ENCODE measurements at places on chromosomes 2 and 18. TPM values are rescaled to one million over a fixed set of nuclear protein-coding genes. Genes with fewer than 3 reads are reported as not detected.

DNA sequence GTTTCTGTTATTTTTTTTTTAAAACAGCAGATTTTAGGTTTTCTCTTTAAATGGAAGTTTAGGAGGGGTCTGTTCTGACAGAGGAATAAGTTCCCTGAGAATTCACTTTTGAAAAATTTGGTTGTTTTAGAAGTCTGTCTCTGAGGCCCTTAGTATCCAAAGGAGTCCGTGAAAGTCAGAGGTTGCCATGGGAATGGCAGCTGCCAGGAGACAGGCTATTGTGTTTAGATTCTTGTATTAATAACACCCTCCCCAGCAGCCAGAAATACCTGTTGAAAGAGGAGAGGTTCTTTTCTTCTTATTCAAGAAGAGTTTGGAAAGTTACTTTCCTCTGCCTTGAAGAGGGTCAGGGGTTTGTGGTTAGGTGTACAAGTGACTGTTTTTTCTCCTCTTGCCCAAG, 29.5 kb downstream of the TNP1 start:
- no peak for DNase-seq

DNA sequence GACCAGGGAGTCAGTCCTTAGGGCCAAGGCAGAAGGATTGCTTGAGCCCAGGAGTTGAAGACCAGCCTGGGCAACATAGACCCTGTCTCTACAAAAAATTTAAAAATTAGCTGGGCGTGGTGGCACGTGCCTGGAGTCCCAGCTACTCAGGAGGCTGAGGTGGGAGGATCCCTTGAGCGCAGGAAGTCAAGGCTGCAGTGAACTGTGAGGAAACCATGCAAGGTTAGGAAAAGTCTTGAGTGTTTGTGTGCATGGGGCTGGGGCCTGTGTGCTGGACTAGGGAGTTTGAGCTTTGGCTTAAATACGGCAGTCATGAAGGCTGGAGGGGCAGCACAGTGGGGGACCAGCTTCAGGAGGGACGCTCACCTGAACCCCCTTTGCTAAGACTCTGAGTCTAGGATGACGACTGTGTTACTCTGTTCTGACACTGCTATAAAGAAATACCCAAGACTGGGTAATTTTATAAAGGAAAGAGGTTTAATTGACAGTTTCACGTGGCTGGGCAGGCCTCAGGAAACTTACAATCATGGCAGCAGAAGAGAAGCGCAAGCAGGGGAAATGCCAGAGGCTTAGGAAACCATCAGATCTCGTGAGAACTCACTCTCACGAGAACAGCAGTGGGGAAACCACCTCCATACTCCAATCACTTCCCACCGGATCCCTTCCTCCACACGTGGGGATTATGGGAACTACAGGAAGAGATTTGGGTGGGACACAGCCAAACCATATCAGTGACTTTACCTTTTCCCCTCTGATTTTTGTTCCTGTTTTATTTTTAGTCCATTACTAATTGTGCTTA, 39.4 kb downstream of the GORASP2 start:
- DNase-seq = no peak

- DNase-seq = no peak
Observed at GRCh38 chr18:44765456-44765855, 84.8 kb downstream of the SETBP1 start.

DNA sequence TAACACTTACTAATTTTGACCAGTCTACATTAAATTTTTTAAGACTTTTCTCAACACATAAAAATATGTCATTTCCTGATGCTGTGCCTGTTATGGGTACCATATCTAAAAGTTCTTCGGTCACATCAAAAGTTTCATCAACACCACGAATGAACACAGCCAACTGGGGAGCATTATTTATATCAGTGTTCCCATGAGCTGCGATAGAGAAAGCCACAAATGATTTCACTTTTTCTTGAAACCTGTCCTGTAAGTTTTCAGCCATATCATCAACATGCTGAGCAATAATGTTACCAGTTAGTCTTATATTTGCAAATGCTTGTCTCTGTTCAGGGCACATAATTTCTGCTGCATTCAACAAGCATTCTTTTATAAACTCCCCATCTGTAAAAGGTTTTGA, 30.4 kb upstream of the NCL start:
- DNase-seq = no peak

The POMC gene
- 3.2 TPM for total RNA-seq

DNA sequence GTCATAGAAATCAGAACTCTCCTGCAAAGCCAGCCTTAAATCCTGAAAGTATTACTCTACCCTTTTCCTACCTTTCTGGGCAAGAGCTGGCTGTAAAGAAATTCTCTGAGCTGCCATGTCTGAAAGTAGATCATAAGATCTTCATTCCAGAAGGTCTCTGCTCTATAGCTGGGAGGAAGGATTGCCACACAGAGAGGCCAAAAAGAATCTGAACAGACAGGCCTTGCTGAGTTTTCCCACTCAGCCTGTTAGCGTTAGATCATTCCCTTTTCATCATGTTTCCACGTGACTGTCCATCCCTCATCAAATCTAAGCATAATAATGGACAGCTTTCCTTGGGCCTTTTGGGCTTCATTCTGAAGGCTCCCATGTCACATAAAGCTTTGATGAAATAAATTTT, 43.2 kb upstream of the FHL2 start:
- DNase-seq = no peak

The DSC2 gene
- not detected for total RNA-seq

DNA sequence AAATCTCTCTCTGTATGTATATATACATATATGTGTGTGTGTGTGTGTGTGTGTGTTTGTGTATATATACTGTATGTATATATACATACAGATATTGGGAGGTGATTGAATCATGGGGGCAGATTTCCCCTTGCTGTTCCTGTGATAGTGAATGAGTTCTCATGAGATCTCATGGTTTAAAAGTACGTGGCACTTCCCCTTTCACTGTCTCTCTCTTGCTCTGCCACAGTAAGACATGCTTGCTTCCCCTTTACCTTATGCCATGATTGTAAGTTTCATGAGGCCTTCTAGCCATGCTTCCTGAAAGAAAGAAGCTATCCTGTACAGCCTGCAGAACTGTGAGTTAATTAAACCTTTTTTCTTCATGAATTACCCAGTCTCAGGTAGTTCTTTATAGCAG, 18.8 kb upstream of the CCDC195 start:
- no peak for DNase-seq

- DNase-seq = no peak
Observed at GRCh38 chr2:33210626-33211025, 263.9 kb downstream of the LTBP1 start.

- DNase-seq = no peak
Observed at GRCh38 chr2:64168756-64169155, 24.5 kb upstream of the PELI1 start.

DNA sequence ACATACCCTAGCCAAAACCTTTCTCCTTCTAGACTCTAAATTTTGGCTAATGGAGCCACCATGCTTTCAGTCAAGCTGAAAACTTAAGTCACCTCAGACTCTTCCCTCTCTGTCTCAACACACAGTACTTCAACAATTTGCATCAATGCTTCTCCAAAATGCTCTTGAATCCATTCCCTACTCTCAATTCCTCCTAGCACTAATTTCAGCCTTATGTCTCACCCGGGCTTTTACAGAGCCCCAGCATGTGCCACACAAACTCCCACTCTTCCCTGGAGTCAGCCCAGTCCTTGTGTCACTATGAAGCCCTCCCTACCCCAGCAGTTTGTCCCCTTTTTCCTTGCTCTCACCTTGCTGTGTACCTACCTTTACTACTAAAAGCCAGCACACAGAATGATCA, 38.7 kb downstream of the AAK1 start:
- DNase-seq = no peak

DNA sequence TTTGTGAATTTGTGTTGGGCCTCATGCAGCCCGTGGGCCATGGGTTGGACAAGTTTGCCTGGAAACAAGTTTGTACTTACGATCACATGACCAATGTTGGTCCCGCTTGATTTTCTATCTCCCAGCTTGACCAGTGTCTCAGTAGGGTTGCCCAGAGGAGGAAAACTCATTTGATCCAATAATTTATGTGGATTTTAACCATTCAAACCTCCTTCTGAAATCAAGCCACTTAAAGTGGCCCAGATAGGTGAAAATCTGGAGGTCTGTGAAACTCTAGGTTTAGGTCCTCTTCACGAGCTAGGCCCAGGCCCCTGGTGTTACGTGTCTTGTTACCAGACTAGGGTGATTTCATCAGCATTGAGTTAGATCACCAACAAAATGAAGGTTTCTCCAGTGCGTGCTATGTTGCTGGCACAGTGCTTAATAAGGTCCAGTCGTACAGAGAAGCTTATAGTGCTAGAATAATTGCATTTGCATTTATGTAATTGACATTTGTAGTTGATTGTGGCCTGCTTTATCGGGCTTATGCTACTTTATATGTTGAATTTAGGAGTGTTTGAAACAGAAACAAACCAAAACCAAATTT, 4.4 kb downstream of the ACTR2 start:
- DNase-seq = no peak

DNA sequence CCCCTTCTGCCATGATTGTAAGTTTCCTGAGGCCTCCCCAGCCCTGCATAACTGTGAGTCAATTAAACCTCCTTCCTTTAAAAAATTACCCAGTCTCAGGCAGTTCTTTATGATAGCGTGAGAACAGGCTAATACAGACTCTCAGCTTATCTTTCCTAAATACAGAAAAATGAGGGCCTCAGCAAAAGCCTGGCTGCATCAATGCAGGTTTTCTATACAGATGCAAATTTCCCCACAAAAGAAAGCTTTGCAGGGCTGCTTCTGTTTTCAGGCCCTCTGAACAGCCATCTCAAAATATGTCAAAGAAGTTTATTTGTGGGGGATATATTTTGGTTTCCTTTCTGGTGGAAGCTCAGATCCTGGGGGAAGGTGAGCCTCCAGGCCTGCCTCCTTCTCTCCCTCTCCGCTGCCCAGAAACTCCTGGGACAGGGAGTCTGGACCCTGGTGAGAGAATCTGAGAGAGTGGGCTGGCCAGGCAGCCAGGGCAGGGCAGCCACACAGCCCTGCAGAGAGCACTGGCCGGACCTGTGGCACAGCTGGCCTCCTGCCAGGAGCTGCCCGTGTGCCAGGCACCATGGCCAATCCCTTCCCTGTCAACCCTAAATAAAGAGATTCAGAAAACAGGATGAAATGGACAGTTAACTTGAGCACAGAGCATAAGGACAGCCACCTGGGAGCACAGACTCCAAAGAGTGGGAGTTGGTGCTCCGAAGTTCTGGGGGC, 21.6 kb upstream of the AGXT start:
- DNase-seq = no peak

- DNase-seq = no peak
Observed at GRCh38 chr2:185618625-185619024, 120.0 kb upstream of the FSIP2 start.

- no peak for DNase-seq
Observed at GRCh38 chr2:113284476-113284875, 5.8 kb upstream of the PAX8 start.

The IL36RN gene
- total RNA-seq = not detected

- no peak for DNase-seq
Observed at GRCh38 chr2:226791056-226791486, 8.5 kb downstream of the IRS1 start.

DNA sequence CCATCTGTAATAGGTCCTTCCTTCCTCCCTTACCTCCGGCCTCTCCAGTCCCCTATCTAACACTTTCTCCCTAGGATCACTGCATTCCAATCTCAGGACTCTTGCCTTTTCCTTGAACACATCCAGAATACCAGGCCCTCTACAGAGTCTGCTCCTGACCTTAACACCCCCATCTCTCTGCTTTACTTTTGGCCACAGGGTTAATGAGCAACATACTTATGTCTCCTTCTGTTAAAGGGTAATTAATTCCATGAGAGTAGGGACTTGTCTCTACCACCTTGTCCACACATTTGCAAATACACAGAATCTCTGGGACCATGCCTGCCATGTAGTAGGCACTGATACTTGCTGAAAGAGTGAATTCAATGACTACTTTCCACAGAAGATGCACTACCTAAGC, 94.9 kb downstream of the COBLL1 start:
- DNase-seq = no peak

GRCh38 chr2:240234503-240234951, 94.1 kb upstream of the OTOS start:
- DNase-seq = no peak

GRCh38 chr2:109370399-109371035, 241.5 kb downstream of the SH3RF3 start:
- no peak for DNase-seq

DNA sequence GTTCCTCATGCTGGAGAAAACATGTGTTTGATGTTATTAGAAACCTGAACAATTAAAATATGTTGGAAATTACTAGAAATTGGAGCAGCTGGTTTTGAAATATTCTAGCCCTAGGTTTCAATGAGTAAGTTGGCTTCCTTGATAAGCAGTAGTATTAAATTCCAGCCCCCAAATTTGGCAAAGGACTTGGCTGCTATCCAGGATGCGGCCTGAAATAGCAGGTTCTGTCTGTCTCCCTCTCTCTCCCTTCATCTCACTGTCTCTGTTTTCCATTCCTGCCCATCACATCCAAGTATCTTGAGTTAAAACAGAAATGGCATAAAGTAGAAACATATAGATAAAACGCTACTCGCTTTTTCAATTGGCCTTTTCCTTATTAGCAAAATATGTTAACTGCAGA, 20.9 kb upstream of the GPR45 start:
- DNase-seq = no peak

DNA sequence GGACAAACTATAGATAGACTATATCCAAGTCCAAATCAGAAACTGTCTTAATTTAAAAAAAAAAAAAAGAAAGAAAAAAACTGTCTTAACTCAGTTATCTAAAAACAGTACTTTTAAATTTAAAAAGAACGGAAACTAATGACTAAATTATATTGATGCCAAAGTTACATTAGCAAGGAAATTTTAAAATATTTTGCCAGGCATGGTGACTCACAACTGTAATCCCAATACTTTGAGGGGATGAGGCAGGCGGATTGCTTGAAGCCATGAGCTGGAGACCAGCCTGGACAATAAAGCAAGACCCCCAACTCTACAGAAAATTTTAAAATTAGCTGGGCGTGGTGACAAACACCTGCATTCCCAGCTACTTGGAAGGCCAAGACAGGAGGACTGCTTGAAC, 30.9 kb downstream of the MEMO1 start:
- no peak for DNase-seq

- no peak for DNase-seq
Observed at GRCh38 chr2:66771359-66771976, 336.5 kb downstream of the MEIS1 start.

GRCh38 chr2:88016960-88017779, 823 bp upstream of the RNU2-63P start:
- DNase-seq = no peak

- DNase-seq = no peak
Observed at GRCh38 chr2:193774166-193774565, 1579.4 kb upstream of the TMEFF2 start.

- no peak for DNase-seq
Observed at GRCh38 chr2:227813562-227814353, at the start of gene CCL20. Gene CCL20 (plus strand): TSS chr2:227813842. CDS start chr2:227813912, 70 bp downstream.

All from activated B cell treated with CpG ODN at 0.5 μM for 24 hours (primary cell).